ENCODE measurements at places on chromosomes 1 and 21.

DNA sequence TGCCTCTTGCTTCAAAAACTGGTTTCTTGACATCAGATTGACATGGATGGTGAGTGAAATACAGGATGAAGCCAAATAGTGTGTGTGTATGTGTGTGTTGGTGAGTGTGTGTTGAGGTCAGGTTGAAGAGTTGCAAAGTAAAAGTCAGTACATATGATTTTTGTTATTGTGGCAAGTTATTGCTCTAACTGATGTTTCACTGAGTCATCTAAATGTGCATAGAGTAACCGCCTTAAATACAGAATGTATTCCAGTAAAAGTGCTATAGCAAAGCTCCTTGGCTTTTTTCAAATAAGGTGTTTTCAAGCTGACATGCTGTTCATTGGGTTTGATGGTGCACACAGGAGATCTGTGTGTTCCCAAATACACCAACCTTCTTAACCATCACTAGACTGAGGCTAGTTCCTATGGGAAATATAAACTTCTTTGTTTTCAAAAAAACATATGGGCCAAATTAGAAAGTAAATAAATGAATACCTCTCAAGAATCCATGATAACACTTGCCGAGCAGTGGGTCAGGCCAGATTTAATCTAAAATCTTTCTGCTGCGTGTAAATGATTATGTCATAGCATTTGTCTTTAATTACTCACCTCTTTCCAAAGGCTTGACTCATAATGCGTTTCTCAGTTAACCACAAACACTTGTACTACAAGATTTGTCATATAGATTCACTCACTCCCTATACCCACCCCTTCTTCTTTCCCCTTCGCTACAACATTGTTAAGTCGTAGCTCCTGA lies 151.1 kb downstream of the LYPLAL1 start:
- no peak for DNase-seq

GRCh38 chr1:113282893-113283285 lies 107.4 kb upstream of the MAGI3 start:
- no peak for DNase-seq

DNA sequence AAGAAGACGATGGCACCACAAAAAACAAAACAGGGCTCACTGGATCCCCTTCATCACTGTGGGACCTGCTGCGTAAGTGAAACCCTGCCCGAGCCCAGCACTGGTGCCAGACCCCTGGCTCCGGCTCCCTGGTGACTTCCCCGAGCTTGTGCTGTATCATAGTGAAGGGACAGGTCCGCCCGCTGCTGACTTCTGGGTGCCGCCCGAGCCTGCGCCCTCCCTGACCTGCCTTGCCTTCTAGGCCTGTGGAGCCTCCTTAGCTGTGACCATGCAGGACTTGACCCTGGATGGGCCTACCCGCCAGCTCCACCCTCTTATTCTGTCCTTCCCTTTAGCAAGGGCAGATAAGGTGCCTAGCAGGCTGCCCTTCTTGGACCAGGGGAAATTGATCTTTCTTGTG lies 7.9 kb downstream of the TEX35 start:
- DNase-seq = no peak

- no peak for DNase-seq
These were observed 202.1 kb downstream of the NCAM2 start for GRCh38 chr21:21200103-21200938.

DNA sequence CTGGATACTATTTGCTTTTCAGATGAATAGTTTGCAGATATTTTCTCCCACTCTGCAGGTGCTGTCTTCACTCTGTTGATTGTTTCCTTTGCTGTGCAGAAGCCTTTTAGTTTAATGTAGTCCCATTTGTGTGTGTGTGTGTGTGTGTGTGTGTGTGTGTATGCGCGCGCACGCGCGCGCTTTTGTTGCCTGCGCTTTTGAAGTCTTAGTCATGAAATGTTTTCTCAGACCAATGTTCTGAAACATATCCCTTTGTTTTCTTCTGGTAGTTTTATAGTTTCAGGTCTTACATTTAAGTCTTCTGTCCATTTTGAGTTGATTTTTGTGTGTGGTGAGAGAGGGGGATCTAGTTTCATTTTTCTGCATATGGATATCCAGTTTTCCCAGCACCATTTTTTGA lies 63.5 kb downstream of the XPR1 start:
- no peak for DNase-seq

- no peak for DNase-seq
These were observed 207.4 kb upstream of the RUNX1 start for GRCh38 chr21:35256468-35256988.

GRCh38 chr1:165907256-165907857 lies 79.9 kb downstream of the UCK2 start:
- DNase-seq = no peak

DNA sequence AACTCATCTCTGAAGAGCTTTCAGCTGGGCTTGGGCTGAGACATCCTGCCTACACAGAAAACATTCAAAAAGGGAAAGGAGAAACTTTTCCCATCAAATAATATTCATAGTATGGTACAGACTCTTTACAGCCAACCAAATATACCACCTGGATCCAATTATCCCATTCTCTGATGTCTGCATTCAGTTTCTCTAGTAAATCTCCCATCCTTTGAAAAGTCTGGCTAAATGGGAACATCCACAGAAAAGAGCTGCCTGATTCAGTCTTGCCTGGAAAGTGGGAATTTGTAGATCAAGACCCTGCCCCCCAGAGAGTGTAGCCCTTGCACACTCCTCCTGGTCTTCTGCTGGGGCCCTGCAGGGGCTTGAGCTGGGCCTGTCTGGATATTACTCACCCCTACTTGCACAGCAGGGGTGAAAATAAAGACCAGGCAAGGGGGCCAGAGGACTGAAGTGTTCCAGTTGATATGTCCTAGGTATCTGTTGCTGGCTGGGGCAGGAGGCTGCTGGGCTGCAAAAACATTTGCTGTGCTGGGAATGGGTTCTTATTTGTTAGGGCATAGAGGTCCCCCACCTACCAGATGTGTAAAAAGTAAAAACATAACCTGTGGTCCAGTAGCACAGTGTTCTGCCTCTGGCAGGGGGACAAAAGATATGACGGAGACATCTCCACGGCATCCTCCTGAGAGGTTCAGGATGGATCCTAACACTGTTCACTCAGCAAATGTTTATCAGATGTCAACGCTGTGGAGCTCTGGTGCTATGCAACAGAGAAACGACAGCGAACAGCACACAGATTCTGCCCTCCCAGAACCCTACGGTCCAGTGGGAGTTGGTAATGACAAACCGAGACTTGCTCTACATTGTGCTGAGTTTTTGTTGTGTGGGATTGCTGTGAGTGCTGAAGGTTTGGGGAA lies 140.3 kb downstream of the PLXNA2 start:
- no peak for DNase-seq

DNA sequence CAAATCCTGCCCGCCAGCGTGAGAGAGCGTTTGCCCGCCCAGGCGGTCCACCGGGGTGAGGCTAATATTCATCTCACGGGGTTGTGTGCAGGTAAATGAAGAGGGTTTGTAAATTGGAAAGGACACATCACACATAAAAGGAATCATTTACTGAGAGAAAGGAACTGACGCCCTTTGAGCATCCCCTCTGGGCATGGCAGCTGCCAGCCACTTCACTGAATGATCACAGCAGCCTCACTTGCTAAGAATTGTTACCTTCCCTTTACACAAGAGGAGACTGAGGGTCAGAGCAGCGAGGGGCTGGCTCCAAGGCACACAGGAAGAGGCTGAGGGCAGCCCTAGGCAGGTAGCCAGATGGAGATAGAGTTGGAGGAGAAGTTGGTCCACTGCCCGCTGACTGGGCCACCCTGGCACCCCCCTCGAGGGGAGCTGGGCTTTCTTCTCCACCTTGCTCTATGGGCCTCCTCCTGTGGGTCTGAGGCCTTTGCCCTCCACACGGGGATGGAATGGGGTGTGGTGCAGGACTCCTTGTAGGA lies 96.0 kb downstream of the FOXD2 start:
- DNase-seq = no peak

DNA sequence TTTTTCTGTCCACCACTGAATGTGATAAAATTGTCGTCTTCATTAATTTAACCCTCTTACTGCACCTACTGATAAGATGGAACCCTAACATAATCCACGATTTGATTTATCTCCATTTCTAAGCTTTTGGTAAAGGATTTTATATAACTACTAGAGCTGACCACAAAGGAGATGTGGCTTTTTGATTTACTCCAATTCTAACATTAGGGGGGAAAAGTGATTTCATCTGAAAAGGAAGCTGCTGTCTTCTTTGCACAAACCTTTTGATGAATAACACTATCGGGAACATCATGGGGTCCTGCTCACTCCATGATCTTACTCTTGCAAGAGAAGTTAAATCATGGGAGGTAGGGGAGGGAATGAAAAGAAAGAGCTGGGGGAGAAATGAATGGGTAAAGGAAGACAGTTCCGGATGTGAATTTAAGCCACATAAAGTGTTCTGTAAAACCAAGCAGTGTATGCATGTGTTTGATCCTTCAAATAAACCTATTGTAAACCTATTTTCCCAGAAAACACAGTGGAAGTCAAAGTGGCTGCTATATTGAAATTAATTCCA lies 161.8 kb downstream of the GABPA start:
- no peak for DNase-seq

- DNase-seq = no peak
These were observed 1.2 kb upstream of the INAVA start for GRCh38 chr1:200893411-200893901.

- no peak for DNase-seq
These were observed 39.7 kb downstream of the ZC3H11B start for GRCh38 chr1:219573158-219573557.

- DNase-seq = peak; percentile 39
These were observed 59.0 kb downstream of the IRF2BP2 start for GRCh38 chr1:234551032-234551378.

DNA sequence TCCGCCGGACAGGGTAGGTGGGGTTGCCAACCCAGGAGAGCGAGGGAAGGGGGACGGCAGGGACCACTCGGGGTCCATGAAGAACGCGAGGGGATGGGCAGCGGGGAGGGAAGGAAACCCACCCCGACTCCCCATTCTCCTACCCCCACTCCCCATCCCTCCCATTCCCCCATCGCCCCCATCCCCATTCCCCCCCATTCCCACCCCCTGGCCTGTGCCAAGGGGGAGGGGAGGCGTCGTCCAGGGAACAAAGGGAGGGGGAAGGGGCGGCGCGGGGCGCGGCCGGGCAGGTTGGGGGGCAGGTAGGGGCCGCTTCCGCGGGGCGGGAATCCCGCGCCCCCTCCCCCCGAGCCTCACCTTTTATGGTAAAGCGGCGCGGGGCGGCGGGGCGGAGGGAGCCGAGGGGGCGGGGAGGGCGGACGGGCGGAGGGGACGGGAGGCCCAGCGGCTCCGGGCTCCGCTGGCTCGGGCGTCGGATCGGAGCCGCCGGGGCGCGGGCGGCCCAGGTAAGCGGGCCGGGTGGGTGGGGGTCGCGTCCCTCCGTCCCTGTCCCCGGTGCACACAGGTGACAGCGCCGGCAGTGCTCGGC lies at the start of gene FBLIM1:
Gene FBLIM1, plus strand, starts transcription at position 453 of the 589 bp plus-strand sequence. CDS start 6,189 bp downstream, outside the sequence.
- DNase-seq = no peak

DNA sequence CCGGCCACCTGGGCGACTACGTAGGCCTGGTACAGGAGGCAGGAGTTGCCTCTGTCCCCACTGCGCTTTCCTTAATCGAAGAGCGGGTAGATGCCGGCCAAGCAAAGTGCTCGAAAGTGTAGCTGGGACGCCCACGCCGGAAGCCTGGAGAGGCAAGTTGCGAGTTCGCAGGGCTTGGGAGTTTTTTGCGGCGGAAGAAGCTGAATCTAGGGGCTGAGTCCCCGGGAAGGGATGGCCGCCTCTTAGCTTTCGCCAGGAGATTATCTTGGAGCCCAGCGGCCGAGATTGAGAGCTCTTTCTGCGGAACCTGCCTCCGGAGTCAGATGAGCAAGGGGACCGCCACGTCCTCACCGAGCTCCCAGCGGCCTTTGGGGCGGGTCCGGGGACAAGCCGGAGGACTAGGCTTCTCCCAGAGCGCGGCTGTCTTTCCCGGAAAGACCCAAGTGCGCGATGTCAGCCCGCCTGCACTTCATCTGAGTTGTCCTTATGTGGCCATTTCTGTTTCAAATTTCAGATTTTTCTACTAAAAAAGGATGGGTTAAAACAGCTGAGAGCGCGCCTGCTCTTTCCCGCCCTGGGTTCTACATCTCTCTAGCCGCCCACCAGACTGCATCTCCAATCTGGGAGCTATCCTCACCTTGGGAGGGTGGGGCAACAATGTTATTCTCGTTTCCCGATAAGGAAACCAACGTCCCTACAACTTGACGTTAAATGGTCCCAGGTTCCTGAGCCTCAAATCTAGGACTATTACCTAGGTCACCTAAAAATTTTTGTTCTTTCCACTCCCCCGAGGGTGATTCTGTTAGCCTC lies 12.4 kb upstream of the TBX15 start:
- no peak for DNase-seq

- peak; percentile 94 for DNase-seq
These were observed 2.7 kb downstream of the MOB3C start for GRCh38 chr1:46613661-46614603.

DNA sequence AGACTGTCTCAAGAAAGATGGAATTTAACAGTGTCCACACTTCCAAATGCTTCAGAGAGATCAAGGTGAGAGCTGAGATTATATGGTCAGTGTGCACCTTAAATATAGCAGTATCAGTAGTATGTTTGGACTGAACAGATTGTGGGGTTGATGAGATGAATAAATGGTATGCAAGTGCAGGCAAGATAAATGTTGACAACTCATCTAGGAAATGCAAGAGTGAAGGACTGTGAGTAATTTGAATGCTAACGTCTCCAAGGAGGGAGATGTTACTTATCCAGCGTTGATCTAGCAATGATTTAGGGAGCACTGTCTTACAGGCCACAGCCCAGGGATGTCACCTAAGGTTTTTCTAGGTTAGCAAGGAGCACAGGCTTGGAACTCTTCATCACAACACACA lies 170.7 kb upstream of the GALNT2 start:
- no peak for DNase-seq

- DNase-seq = no peak
These were observed 15.6 kb downstream of the IGFN1 start for GRCh38 chr1:201206176-201206575.

DNA sequence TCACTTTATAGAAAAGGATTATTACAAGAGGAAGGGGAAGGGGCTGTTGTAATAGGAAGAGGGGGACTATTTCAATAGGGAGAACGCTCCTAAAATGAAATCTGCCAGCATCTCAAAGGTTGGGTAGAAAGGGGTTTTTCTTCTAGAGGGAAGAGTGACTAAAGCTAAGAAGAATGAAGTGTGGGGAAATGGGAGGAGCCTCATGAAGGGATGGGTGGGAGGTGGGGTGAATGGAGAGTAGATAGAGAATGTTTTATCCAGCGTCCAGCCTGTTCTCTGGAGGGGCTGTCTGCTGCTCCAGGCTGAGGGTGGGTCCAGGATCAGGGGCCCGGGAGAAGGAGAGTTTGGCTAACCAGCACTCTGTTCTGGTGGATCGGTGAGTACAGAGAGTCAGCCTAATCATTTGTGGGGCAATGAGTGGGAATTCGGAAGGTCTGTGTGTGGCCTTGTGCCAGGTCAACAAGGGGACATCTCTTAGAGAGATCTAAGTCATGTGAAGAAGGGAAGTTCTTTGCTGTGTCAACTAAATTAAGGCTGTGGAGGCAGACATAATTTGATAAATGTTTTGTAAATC lies 25.2 kb downstream of the VN1R5 start:
- DNase-seq = no peak

DNA sequence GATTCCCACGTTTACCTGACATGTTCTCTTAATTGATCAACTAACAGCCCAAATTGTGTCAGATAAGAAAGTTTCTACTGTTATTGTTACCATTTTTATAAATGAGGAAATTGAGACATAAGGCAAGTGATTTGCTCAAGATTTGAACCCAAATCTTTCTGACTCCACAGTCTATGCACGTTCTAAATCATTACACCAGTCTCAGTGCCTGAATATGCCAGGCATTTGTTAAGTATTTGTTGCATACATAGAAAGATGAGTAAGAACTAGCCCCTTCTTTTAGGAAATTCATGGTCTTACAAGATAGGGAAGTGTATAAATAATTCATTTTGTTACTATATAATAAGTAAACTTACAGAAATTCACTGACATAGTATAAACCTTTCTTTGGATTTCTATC lies 7.1 kb upstream of the CD101 start:
- no peak for DNase-seq
